HT1080 (cell line): ENCODE measurements at places on chromosomes 7 and 10. TPM values are rescaled to one million over a fixed set of nuclear protein-coding genes. Genes with fewer than 3 reads are reported as not detected.

- no peak for DNase-seq
Observed at GRCh38 chr10:22475651-22476600, 130.6 kb downstream of the SPAG6 start.

- no peak for DNase-seq
Observed at GRCh38 chr10:79983286-79983909, 34.5 kb upstream of the SFTPD start.

DNA sequence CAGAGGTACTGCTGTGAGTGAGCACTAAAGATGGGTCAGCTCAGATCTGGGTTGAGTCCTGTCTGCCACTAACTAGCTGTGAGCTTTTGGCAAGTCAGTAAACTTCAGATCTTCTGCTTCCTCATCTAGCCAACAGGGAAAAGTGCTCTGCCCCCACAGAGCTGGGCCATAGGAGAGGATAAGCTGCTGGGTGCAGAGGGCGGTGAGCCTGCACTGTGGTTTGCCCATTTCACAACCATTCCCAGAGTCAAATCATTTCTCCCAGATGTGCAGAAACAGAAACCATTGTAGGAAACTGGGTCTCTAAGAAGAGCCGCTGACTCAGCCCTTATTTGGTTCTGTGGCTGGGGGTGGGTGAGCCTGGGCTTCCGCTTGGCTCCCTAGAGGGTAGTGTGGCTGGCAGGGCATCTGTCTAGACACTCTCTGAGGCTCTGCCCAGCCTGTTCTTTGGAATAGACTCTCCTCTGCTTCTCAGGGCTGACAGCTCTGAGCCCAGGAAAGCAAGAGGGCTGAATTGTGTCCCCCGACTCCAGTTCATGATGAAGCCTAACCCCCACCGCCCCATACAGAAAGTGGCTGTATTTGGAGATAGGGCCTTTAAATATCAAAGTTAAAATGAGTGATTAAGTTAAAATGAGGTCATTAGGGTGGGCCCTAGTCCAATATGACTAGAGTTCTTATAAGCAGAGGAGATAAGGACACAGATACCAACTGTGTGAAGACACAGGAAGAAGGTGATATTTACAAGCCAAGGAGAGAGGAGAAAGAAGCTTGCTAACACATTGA lies 29.5 kb upstream of the ARHGAP22 start:
- DNase-seq = peak; percentile 95

The OR2A1 gene
- not detected in 2 replicates for total RNA-seq

GRCh38 chr7:142412551-142413193 lies 154.8 kb upstream of the PRSS58 start:
- DNase-seq = peak; percentile 56

GRCh38 chr10:71454347-71454746 lies 57.6 kb downstream of the CDH23 start:
- DNase-seq = no peak

- peak; percentile 43 for DNase-seq
Observed at GRCh38 chr7:214410-215212, 22.2 kb downstream of the FAM20C start.

The UTF1 gene
- not detected in 2 replicates for total RNA-seq

- no peak for DNase-seq
Observed at GRCh38 chr10:28538595-28538994, 5.7 kb downstream of the WAC start.

DNA sequence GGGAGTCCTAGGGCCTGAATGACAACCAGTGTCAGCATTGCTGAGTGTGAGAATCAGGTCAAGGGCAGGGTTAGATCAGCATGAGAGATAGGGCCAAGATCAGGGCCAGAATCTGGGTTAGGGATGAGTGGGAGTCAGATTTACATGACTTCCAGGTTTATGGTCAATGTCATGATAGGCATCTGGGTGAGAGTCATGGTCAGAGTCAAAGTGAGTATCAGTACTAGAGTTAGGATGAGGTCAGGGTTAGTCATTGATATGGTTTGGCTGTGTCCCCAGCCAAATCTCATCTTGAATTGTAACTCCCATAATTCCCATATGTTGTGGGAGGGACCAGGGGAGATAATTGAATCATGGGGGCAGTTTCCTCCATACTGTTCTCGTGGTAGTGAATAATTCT lies 12.3 kb downstream of the MRPS24 start:
- DNase-seq = peak; percentile 81

The GNGT1 gene
- not detected in 2 replicates for total RNA-seq

DNA sequence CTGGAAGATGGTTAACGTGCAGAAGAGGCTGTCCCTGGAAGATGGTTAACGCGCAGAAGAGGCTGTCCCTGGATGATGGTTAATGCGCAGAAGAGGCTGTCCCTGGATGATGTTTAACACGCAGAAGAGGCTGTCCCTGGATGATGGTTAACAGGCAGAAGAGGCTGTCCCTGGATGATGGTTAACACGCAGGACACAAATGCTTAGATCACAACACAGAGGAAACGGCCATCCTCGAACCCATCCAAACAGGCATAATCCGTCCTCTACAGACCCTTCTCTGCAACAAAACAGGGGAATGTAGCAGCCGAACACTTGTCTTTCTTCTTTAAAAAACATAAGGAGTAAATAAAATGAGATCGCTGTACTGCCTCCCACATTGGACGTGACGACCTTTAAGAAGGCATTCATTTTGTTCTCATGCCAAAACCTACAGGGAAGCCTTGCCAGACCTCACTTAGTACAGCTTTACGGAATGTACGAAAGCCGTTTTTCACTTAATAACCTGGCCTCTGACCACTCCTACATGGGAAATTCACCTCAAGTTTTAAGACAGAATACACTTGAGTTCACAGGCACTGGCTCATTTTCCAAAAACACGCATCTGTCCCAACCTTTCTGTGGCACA lies 245.2 kb downstream of the ZMYND11 start:
- DNase-seq = no peak

The TDRD1 gene
- total RNA-seq = not detected in 2 replicates

The SLC16A12 gene
- 0.20 and 0.26 TPM in 2 replicates for total RNA-seq

The LBX1 gene
- total RNA-seq = not detected in 2 replicates

The CYP26C1 gene
- not detected in 2 replicates for total RNA-seq

The PRPS1L1 gene
- total RNA-seq = not detected in 2 replicates

- no peak for DNase-seq
Observed at GRCh38 chr10:27745732-27746396, at the start of gene MKX. Gene MKX, minus strand, starts transcription at chr10:27745819. Its CDS starts 2,404 bp downstream, at chr10:27743415.

- DNase-seq = no peak
Observed at GRCh38 chr7:44093102-44093641, 10.8 kb upstream of the POLM start.

GRCh38 chr10:111360260-111360925 lies 283.6 kb downstream of the ADRA2A start:
- DNase-seq = peak; percentile 56

The AKR1C8 gene
- not detected in 2 replicates for total RNA-seq

- no peak for DNase-seq
Observed at GRCh38 chr7:5567790-5568189, 144.2 kb upstream of the TNRC18 start.

The HOXA2 gene
- not detected in 2 replicates for total RNA-seq

The RBM20 gene
- 0.27 and 0.40 TPM in 2 replicates for total RNA-seq

The FAM25C gene
- total RNA-seq = not detected in 2 replicates

- DNase-seq = no peak
Observed at GRCh38 chr10:16547973-16548372, 26.3 kb upstream of the C1QL3 start.

DNA sequence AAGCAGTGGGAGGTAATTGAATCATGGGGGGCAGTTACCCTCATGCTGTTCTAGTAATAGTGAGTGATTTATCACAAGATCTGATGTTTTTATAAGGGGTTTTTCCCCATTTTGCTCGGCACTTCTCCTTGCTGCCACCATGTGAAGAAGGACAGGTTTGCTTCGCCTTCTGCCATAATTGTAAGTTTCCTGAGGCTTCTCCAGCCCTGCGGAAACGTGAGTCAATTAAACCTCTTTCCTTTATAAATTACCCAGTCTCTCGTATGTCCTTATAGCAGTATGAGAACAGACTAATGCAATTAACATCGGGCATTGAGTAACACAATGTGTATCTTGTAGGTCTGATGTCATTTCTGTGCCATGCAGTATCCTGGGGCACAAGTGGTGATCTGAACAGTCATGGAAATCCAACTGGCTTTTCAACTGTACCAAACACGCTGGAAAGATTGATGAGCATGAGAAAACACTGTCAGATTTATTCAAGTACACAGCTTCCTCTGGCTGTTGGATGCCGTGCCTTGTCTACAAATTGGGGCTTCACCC lies 208.6 kb upstream of the KIAA1217 start:
- no peak for DNase-seq

The WNT8B gene
- not detected in 2 replicates for total RNA-seq

The TMEM270 gene
- total RNA-seq = 0.23 TPM in 1 of 2 replicates, not detected in the other

DNA sequence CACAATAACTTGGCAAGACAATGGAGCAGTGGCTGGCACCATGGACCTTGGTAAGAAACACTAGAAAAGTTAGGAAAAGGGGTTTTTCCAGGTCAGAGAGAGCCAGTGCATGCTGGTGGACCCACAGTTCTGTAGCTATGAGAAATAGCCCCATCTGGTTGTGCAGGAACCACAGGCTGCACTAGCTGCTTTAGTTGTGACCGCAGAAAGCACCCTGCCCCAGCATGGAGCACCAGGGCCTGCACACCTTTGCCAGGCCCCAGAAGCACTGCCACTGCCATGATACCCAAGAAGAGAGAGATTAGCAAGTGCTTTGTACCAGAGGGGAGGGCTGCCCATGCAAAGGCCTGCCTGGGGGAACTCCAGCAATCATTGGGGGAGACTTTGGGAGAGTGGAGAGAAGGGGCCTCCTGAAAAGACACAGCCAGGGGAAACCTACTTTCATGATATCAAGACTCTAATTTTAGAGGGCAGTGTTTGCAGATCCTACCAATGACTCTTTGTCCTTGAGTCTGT lies 256.1 kb upstream of the C7orf33 start:
- no peak for DNase-seq

- no peak for DNase-seq
Observed at GRCh38 chr7:86212976-86213375, 430.7 kb upstream of the GRM3 start.

DNA sequence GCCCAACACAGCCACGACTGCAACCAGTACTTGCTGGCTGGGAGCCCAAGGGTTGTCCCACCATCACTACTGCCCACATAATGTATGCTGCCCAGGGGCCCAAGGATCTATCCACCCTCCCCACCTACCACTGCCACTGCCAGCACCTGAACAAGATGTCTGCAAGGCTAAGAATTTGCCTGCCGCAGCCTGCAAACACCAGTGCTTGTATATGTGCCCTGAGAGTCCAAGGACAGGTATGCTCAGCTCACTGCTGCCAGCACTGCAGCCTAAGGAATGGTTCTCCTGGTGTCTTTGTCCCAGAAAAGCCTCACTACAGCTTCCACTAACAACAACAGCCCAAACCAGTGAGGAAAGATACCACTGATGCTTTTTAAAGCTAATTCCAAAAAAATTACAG lies 1174.0 kb downstream of the SORCS1 start:
- DNase-seq = no peak

DNA sequence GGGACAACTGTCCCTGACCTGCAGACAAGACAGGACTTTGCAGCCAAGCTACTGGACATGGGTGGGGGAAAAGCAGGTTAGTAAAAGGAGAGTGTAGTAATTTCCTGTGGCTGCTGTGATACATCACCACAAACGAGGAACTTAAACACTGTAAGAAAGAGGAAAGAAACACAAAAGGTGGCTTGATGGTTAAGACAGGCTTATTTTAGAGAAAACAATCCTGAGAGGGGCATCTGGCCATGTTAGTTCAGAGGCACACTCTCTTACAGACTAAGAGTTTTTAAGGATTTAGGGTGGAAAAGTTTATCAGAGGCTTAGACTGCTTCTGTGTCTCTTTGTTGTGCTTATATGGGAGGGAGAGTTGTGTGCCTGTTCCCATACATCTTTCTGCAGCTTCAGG lies 667.0 kb downstream of the TYW1 start:
- no peak for DNase-seq

The GDF10 gene
- not detected in 2 replicates for total RNA-seq

GRCh38 chr7:17497136-17497535 lies 198.7 kb downstream of the AHR start:
- no peak for DNase-seq

GRCh38 chr7:46226860-46227259 lies 305.8 kb upstream of the IGFBP3 start:
- DNase-seq = no peak

GRCh38 chr7:22094413-22095342 lies 149.0 kb upstream of the CDCA7L start:
- peak; percentile 27 for DNase-seq

- no peak for DNase-seq
Observed at GRCh38 chr7:38512704-38513103, 118.5 kb downstream of the AMPH start.

The CALHM3 gene
- not detected in 2 replicates for total RNA-seq
